ENCODE measurements at places on chromosomes 2 and 18. TPM values are rescaled to one million over a fixed set of nuclear protein-coding genes. Genes with fewer than 3 reads are reported as not detected.

The EVX2 gene
- not detected for total RNA-seq

The FLACC1 gene
- 1.2 TPM for total RNA-seq

The CAB39 gene
- total RNA-seq: 24.8 TPM

DNA sequence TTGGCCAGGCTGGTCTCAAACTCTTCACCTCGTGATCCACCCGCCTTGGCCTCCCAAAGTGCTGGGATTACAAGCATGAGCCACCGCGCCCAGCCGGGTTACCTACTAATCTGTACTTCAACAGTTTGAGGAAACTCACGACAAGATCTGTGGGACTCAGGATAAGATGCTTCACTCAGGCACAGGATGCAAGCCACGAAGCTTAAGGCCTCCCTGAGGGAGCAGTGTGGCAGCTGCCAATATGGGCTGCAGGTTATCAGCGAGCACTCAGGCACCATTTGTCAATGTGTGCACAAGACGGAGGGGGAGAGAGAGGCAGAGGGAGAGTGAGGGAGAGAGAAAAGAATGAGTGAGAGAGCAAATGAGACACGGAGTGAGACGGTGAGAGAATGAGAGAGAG, 173.6 kb upstream of the RAB6C start:
- no peak for DNase-seq

DNA sequence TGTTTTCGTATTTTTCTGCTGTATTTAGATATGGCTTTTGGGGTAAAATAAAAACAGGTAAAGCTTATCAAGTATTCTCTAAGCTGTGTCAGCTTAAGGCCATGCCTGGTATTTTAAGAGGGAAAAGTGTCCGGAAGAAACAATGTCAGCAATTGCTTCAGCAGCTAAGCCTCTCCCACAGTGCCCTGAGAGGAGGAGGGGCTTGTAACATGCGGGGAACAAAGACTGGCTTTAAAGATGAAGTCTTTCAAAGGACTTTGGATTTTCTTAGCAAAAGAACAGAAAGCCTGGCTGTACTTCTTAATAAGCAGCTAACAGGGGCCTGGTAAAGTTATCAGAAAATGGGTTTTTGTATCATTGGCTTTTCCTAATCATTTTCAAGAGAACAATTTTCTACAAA, 102.8 kb downstream of the PXDN start:
- DNase-seq: no peak

- peak; percentile 10 for DNase-seq
These were observed 38.7 kb downstream of the ZC3H8 start for GRCh38 chr2:112216167-112216566.

The TYMS gene
- 173 TPM for total RNA-seq

The AOX1 gene
- 0.14 TPM for total RNA-seq

- DNase-seq: no peak
These were observed 434.7 kb downstream of the PTPRM start for GRCh38 chr18:8001711-8002301.
